ENCODE measurements at places on chromosomes 7 and 10.

DNA sequence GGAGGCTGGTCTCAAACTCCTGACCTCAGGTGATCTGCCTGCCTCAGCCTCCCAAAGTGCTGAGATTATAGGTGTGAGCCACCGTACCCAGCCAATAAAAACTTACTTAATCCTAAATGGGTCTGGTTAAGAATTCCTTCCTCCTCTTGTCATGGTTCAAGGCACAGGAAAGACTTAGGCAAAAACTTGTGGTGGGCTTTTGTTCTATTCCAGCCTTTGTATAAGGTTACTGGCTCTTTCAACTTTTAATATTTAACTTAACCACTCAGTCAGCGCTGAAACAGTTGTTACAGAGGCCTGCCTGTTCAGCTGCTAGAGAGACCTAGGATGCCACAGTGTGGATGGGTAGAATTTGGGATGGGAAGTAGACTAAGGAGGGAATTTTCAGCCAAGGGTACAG is 28.1 kb upstream of the GARS1 start:
- no peak for DNase-seq

- no peak for DNase-seq
Measured at GRCh38 chr7:83608716-83609115, 40.2 kb downstream of the SEMA3E start.

- no peak for DNase-seq
Measured at GRCh38 chr7:34488766-34489165, 169.3 kb upstream of the NPSR1 start.

- DNase-seq, result no peak
Measured at GRCh38 chr10:21488246-21488956, 37.1 kb downstream of the SKIDA1 start.

DNA sequence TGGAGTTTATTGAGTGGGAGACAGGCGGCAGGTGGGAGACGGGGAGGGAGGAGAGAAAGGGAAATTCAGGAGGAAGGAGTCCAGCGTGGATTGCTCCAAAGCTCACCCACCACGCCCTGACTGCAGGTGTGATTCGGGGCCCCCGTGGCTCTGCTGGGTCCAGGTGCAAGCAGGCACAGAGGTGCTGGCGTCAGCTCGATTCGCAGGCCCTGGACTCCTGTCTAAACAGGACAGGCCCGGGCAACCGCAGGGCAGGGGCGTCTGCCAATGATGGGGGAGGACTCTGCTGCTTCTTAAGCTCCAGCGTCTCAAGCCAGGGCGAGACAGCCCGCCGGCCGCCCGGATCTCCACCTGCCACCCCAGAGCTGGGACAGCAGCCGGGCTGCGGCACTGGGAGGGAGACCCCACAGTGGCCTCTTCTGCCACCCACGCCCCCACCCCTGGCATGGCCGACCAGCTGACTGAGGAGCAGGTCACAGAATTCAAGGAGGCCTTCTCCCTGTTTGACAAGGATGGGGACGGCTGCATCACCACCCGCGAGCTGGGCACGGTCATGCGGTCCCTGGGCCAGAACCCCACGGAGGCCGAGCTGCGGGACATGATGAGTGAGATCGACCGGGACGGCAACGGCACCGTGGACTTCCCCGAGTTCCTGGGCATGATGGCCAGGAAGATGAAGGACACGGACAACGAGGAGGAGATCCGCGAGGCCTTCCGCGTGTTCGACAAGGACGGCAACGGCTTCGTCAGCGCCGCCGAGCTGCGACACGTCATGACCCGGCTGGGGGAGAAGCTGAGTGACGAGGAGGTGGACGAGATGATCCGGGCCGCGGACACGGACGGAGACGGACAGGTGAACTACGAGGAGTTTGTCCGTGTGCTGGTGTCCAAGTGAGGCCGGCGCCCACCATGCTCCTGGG is at the start of gene CALML3:
TSS of gene CALML3 (plus strand) at position 321 of the 920 bp plus-strand sequence. CDS start at position 446, 125 bp downstream.
- no peak for DNase-seq
